ENCODE measurements at places on chromosomes 1 and 21.
A peak's percentile ranks its signal among the peaks of the same experiment; 100 is the strongest.

GRCh38 chr1:170881268-170882265 lies 53.8 kb upstream of the MROH9 start:
- DNase-seq: no peak

DNA sequence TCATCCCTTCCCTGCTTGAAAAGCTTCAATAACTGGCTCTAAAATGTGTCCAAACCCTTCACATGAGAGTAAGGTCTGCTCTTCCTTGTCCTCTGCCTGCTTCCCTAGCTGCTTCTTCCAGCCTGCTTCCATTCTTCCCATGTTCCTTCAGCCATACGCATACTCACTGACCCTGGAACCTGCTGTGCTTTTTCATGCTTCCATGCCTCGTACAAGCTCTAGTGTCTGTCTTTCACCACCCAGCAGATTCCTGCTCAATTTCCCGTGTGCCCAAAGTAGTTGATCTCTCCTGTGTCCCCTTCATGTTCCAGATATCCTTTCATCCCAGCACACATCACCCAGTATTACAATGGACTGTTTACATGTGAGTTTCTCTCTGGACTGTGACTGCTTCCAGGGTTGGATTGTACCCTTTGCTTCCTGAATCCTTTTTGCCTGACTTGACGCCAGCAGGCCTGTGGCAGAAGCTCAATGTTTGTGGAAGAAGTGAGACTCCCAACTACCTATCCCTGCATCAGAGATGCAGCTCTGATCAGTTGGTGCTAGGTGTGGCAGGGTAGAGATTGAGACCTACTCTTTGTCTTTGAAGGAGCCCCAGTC lies 35.9 kb upstream of the RNF19B start:
- no peak for DNase-seq

- no peak for DNase-seq
These were observed 12.8 kb upstream of the MIXL1 start for GRCh38 chr1:226210571-226211176.

DNA sequence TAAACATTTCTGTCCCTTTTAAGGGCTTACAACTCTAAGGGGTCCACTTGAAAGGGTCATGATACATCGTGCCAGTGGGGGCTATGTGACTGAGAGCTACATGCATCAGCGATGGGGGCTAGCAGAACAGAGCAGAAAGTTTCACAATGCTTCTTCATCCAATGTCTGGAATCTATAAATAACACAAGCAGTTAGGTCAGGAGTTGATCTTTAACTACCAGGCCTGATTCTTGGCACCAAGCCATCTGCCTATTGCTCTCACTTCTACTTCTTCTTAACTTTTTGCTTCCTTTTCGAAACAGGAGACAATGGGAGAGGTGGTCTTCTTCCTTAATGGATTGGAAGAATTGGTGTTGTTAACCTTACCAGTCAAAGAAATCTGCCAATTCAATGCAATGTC lies 410.0 kb downstream of the TGFB2 start:
- no peak for DNase-seq

DNA sequence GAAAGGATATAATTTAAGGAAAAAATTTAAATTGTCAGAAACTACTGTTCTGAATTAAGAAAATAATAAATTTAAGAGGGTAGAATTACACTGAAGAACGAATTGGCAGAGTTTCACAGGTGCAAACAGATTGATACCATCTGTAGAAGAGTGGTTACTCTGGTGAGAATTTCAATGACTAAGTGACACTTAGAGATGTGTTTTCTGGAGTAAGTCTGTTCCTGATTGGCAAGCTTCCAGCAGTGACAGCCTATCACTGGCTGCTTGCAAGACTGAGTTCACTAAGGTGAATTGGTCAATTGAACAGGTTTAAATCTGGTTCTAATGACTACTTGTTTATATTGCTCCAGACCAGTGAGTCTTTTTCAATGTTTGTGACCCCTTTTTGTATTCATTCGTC lies 838.2 kb upstream of the RGS18 start:
- no peak for DNase-seq

GRCh38 chr1:17630048-17630830 lies 90.7 kb downstream of the ARHGEF10L start:
- DNase-seq: peak; percentile 59

DNA sequence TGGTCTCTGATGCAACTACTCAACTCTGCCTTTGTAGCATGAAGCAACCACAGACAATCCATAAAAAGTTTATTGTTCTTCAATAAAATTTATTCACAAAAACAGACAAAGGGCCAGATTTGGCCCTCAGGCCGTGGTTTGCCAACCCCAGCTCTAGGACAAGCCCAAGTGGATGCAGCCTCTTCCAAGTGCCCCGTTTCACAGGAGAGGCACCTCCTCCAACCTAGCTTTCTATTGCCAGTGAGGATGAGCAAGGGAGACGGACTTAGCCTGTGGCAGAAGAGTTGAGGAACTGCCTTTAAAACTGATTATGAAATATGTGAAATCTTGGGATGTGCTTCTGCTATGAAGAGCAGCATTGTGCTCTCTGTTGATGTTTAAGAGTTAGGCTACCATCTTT lies 105.4 kb downstream of the PSMG1 start:
- no peak for DNase-seq

GRCh38 chr1:43274804-43275180 lies 5.0 kb downstream of the TMEM125 start:
- no peak for DNase-seq

- DNase-seq: no peak
These were observed 112.7 kb downstream of the VPS13D start for GRCh38 chr1:12342401-12343003.

DNA sequence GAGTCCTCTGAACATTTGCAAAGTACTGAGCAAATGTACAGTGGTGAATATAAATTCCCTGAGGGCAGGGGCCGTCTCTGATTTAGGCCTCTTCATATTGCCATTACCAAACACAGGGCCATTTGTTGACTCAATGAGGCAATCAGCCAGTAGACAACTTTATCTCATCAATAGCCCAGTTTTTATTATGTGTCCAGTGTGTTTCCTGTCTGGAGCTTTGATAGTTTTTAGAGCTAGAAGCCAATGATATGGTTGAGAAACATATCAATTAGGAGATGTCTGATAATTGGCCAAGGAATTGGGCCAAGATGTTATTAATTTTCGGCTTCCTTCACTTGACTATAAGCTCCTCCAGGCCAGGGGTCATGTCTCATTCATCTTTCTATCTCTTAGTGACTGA lies 163.0 kb downstream of the ROR1 start:
- DNase-seq: no peak

DNA sequence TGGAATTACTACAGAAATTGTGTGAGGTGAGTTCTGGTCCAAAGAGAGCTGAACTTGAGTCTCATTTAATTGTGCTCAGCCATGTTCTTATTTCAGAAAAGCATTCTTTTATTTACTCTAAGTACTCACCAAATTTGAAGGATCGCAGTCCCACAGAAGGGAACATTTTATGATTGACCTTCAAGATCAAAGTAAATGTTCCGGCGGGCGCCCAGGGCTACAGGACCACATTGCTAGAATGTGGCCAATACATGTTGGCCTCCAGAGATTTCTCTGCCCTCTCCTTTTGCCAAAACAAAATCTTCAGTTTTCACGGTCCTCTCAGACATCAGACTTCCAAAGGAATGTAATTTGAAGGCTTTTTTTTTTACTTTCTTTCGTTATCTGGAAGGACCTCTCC lies 237.8 kb downstream of the FMN2 start:
- DNase-seq: no peak

DNA sequence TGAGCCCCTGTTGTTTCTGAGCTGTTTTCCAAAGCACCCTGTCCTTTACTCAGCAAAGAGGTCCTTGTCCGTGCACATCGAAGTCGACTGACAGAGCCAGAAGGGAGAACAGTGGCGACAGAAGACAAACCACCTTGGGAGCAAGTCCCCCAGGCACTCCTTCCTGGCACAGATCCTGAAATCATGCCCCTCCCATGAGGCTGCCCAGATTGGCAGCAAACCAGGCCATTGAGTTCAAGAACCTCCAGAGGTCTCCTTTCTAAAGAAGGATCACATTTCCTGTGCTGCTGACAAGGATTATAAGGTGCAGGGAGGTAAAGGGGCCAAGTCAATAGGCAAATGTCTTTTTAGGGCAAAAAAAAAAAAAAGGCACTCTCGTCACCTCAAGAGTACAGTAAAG lies 84.7 kb upstream of the HIVEP3 start:
- DNase-seq: peak; percentile 37

- DNase-seq: peak; percentile 82
These were observed 919 bp downstream of the MCL1 start for GRCh38 chr1:150578272-150579109.

GRCh38 chr1:46546210-46546609 lies 5.2 kb downstream of the KNCN start:
- DNase-seq: no peak

- DNase-seq: no peak
These were observed 21.9 kb upstream of the EEIG2 start for GRCh38 chr1:108537976-108538375.

- DNase-seq: no peak
These were observed 40.8 kb upstream of the PPP2R5A start for GRCh38 chr1:212244441-212244840.

DNA sequence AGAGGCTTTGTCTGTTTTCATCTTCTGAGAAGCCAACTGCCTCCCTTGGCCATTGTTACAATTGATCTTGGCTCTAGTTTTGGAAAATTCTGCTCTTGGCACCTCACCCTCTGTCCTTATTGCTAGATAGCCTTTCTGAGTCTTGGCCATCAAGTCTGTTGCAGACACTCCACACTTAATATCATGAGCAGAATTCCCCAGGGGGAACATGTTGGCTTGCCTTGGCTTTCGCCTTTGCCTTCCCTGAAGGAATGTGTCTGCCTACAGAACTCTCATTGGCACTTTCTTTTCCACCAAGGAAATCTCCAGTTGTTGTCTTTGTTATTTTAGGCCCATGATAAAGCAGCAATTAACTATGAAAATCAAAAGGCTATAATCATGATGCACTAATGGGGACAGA lies 42.7 kb upstream of the LDLRAP1 start:
- no peak for DNase-seq

- no peak for DNase-seq
These were observed 54.0 kb downstream of the DAB1 start for GRCh38 chr1:57369889-57370288.

GRCh38 chr1:178579562-178579961 lies 66.7 kb downstream of the TEX35 start:
- no peak for DNase-seq

DNA sequence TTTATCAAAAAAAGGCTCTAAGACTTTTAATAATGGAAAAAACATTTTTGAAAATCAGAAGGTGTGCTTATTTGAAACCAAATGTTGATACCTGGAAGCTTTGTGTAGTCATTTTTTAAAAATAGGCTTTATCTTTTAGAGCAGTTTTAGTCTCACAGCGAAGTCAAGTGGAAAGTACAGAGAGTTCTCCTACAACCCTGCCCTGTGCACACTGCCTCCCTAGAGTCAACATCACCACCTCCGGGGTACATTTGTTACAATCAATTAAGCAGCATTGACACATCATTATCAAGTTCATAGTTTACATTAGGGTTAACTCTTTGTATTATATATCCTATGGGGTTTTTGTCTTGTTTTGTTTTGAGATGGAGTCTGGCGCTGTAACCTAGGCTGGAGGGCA lies 10.7 kb upstream of the ERO1B start:
- no peak for DNase-seq
